ENCODE measurements at places on chromosomes 12 and 14. TPM values are rescaled to one million over a fixed set of nuclear protein-coding genes. Genes with fewer than 3 reads are reported as not detected.

- H3K36me3 ChIP-seq = no peaks in the 10 kb centered on the region
- H3K27me3 ChIP-seq = no peaks in the 10 kb centered on the region
- no peak for DNase-seq
Measured at GRCh38 chr14:41385797-41386196, 220.9 kb upstream of the LRFN5 start.

- DNase-seq = no peak
- no peaks in the 10 kb centered on the region for H3K27me3 ChIP-seq
- H3K36me3 ChIP-seq = no peaks in the 10 kb centered on the region
- no peaks in the 10 kb centered on the region for H3K4me1 ChIP-seq
- H3K27ac ChIP-seq = no peak overlapping the region
Measured at GRCh38 chr12:54572881-54573280, 15.6 kb downstream of the PPP1R1A start.

DNA sequence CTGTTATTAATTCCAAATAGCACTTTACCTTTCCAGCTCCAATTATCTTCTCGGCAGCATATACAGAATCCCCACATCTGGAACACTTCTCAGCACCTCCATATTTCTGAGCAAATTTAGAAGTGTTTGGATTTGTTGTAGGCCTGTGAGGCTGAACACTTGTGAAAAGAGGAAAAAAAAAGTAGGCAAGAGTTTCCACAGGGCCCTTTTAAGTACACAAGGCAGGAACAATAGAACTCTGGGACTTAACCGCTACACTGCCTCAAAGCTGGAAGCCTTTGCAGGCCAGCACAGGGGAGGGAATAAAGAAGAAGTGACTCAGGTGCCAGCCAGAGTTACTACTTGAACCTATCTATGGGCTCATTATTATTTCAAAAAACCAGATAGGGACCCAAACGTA lies 18.6 kb downstream of the CSRP2 start:
- DNase-seq = no peak
- no peaks in the 10 kb centered on the region for H3K4me1 ChIP-seq
- no peak overlapping the region for H3K4me3 ChIP-seq
- H3K27me3 ChIP-seq = no peaks in the 10 kb centered on the region
- no peak overlapping the region for H3K27ac ChIP-seq

DNA sequence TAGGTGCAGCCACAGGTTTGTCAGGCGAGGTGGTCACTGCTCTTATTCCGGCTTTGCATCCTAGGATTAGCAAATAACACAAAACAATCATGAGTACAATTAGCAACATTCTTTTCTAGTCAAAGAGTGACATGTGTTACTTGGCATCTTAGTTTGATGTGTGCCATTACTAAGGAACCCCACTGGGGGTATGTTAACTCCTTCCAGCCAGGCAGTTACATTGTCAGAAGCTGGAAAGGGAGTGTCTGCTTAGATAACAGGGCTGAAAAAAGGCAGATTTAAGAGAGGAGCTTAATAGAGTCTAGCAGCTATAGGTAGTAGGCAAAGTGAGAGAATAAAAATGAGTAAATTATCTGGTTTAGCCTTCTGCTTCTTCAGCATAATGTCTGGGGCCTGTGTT lies 30.5 kb upstream of the METAP2 start:
- no peak overlapping the region for H3K27ac ChIP-seq
- no peak overlapping the region for H3K4me3 ChIP-seq
- no peaks in the 10 kb centered on the region for H3K36me3 ChIP-seq
- no peaks in the 10 kb centered on the region for H3K27me3 ChIP-seq
- DNase-seq = peak; percentile 4

GRCh38 chr14:36177489-36177888 lies 967 bp upstream of the PTCSC3 start:
- no peaks in the 10 kb centered on the region for H3K27me3 ChIP-seq
- H3K36me3 ChIP-seq = no peaks in the 10 kb centered on the region
- no peaks in the 10 kb centered on the region for H3K4me1 ChIP-seq
- no peak overlapping the region for H3K4me3 ChIP-seq
- no peak for DNase-seq

GRCh38 chr12:32566663-32567295 lies 112.3 kb upstream of the DNM1L start:
- no peaks in the 10 kb centered on the region for H3K4me1 ChIP-seq
- no peak overlapping the region for H3K4me3 ChIP-seq
- H3K27me3 ChIP-seq = no peaks in the 10 kb centered on the region
- H3K27ac ChIP-seq = peak overlapping the region; percentile 68

- peak; percentile 29 for DNase-seq
- H3K27ac ChIP-seq = no peak overlapping the region
- H3K36me3 ChIP-seq = no peaks in the 10 kb centered on the region
- no peak overlapping the region for H3K4me3 ChIP-seq
Measured at GRCh38 chr14:22131749-22132476, 457.1 kb downstream of the DAD1 start.

GRCh38 chr12:116703214-116703795 lies 34.6 kb downstream of the SPRING1 start:
- H3K4me1 ChIP-seq = no peaks in the 10 kb centered on the region
- H3K27ac ChIP-seq = no peak overlapping the region
- H3K36me3 ChIP-seq = no peaks in the 10 kb centered on the region
- no peaks in the 10 kb centered on the region for H3K27me3 ChIP-seq

- H3K4me3 ChIP-seq = no peak overlapping the region
- H3K27me3 ChIP-seq = no peaks in the 10 kb centered on the region
- no peaks in the 10 kb centered on the region for H3K4me1 ChIP-seq
- DNase-seq = peak; percentile 54
- H3K36me3 ChIP-seq = no peaks in the 10 kb centered on the region
Measured at GRCh38 chr12:90909069-90909770, 45.8 kb downstream of the CCER1 start.

The DAO gene
- not detected for polyA plus RNA-seq

The CMA1 gene
- polyA plus RNA-seq = 1.4 TPM

The FRMD6 gene
- 0.45 TPM for polyA plus RNA-seq

The GLS2 gene
- polyA plus RNA-seq = 1.1 TPM

The PTGDR gene
- polyA plus RNA-seq = not detected

The FGF6 gene
- 0.12 TPM for polyA plus RNA-seq

The KRT72 gene
- polyA plus RNA-seq = 3.2 TPM

The EGLN3 gene
- 17.6 TPM for polyA plus RNA-seq

The RNASE4 gene
- polyA plus RNA-seq = 44.2 TPM

The ANKRD33 gene
- polyA plus RNA-seq = 0.04 TPM

Data from small intestine (tissue), 16 donors.